ENCODE measurements at places on chromosomes 13 and 19.
A peak's percentile ranks its signal among the peaks of the same experiment; 100 is the strongest.

DNA sequence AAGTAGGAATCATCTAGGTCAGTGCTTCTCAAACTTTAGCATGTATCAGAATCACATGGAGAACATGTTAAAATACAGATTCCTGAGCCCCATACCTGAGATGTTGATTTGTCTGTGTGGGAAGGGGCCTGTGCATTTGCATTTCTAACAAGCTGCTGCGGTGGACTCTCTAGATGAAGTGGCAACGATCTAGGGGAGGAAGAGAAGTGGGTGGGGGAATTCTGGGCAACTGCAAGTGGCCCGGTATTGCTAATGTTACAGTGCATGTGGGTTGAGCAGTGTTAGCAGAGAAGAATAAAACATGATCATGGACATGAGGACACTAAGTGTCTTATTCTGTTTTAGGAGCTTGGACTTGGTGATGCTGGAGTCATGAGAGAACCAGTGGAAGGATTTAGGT is 329.0 kb downstream of the OLFM4 start:
- no peak for DNase-seq

- no peak for DNase-seq
Measured at GRCh38 chr13:98568918-98569317, 8.0 kb downstream of the STK24 start.

DNA sequence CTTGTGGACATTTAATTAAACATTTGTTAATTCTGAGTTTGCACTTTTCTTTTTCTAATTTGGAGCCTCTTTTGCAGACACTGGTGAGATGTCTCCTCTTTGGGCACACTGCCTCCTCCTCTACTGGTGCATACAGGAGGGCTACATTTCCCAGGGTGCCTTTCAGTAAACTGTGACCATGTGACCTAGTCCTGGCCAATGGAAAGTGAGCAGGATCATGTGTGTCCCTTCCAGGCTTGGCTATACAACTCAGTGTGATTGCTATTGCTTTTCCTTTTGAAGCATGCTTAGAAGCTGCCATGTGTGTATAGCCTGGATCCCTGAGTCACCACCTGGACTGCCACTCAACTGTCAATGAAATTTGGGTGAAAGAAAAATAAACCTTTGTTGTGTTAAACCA is 4.5 kb downstream of the IZUMO2 start:
- DNase-seq, result peak; percentile 28

DNA sequence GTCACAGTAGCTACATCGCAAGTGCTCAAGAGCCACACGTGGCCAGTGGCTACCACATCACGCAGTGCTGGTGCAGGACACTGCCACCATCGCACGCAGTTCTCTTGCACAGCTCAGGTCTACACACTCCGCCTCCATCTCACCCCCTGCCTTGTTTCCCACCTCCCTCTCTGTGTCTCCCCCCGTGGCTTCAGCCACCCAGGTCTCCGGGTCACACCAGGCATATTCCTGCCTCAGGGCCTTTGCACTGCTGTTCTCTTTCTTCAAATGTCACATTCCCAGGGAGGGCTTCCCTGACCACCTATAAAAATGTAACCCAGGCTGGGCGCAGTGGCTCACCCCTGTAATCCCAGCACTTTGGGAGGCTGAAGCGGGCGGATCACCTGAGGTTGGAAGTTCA is 10.6 kb downstream of the CCDC8 start:
- DNase-seq, result no peak

GRCh38 chr19:7668842-7669241 is at the start of gene RETN:
Gene RETN (plus strand): TSS chr19:7669049. CDS start chr19:7669327, 278 bp downstream.
- DNase-seq, result no peak

GRCh38 chr13:78402708-78403400 is 200.5 kb downstream of the POU4F1 start:
- DNase-seq, result no peak

DNA sequence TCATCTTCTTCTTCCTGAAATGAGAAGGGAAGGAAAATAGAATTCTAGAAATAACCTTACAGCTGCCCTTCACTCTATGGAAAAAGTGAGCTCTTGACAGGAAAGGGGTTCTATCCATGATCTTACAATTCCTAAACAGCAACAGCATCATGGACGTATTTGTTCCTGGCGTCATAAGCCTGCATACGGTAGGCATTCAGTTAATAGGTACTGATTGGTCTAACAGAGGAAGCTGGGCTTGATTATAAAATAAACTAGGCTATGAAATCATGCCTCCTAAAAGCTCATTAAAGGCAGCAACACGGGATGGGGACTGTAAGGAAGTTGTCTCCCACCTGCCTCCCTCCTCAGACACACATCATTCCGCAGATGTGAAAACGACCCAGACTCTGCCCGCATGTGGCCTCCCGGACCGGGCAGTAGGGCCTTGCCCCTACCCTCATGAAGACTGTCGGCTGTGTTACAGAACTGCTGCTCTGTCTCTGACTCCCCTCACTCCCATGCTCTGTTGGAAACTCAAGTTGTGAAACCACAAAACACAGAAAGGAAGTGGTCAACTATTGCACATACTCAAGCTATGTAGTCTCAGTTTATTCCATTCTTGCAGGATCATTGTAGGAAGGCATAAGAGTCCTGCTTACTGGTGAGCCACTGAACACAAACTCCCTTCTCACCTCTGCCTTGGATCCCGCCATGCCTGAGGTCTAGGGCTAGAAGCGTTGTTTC is 129.8 kb downstream of the DLEU7 start:
- no peak for DNase-seq

DNA sequence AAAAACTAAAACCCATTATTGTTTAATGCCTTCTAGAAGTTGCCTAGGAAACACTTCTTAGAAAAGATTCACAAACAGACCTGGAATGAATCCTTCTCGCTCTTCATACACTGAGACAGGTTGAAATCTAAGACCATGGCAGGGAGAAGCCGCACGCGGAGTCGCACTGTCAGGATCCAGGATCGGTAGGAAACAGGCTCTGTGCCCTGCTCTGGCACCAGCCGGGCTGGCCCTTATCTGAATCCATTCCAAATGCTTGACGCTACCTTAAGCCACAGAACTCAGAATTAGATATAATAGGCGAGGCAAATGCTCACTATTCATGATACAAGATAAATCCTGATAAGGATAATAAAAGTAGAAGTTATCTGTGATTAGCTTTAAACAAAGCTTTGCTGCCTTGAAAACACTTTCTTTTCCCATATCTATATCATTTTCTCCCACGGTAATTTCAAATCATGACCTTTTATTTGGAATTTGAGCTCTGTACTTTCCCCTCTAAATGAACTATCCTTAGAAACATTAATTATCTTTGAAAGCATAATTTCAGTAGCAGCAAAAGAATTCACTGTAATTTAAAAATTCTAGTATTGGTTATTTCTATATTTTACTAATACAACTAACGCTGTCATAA is 385.6 kb downstream of the IRS2 start:
- no peak for DNase-seq

- DNase-seq, result no peak
Measured at GRCh38 chr13:47337781-47338507, 441.1 kb upstream of the HTR2A start.

DNA sequence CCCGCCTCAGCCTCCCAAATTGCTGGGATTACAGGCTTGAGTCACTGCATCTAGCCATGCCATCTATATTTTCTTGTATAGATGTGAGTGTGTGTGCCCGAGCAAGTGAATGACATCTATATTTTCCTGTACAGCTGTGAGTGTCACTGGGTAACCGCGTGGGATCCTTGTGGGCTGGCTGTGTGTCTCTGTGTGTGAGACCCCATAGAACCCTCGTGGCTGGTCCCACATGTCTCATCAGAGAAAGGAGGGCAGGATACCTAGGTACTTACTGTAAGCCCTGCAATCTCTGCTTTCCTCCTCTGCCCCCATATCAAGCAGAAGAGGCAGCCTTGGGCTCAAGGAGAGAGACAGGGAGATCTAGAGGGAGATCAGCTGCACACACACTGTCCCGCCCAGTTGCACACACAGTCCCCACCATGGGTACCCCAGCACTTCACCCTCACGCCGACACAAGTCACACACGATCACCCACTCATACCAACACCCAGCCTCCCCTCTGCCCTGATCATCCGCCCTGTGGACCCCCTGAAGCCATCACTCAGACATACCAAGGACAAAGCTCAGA is 655 bp downstream of the DENND1C start:
- DNase-seq, result no peak

- DNase-seq, result peak; percentile 83
Measured at GRCh38 chr19:55383279-55384130, 587 bp downstream of the TMEM238 start.

- DNase-seq, result no peak
Measured at GRCh38 chr19:2814426-2814825, 5.2 kb upstream of the ZNF554 start.

DNA sequence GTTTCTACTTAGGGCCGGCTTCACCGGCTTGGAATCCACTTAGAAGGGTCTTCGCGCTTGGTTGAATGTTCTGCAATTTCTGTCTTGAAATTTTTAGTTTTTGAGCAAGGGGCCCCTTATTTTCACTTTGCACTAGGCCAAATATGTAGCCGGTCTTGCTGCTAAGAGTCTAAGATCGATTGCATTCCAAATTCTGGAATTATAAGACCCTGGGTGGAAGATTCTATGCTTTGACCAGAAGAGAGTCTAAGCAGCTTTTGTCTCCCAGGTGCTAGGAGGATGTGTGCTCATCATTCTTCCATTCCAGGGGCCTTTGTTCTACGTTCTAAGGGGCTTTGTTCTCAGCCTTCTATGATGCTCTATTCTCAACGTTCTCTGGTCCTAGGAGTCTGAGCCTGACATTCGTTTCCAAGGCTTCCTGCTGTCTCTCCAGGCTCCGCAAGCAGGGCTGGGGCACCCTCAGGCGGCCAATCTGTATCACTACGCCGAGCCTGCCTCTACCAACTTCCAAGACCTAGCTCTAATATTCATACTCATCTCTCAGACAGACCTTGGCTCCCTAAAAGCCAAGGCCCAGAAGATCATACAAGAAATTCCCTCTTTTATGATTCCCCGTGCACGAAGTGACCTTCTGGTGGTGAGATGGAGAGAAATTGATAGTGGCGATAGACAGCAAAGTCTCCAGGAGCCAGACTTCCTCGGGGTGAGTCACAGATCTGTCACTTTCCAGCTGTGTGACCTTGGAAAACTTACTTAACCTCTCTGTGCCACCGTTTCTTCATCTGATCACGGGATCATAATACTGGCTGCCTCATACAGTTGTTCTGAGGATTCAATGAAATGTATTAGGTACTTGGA is 982 bp upstream of the DACT3 start:
- peak; percentile 95 for DNase-seq

DNA sequence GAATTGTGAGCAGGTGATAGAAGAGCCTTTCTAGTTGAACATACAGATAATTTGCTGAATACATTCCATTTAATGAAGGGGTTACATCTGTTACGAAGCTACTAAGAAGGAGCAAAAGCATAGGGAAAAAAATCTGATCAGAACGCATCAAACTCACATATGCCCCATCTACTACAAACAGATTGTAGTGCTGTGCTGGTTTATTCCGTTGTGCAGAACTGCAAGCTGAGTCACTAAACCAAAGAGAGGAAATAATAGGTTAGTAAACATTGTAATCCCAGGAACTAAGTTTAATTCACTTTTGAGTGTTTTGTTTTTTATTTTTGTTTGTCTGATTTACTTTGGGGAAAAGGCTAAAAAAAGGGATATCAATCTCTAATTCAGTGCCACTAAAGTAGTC is 136.3 kb downstream of the CDK8 start:
- DNase-seq, result no peak

DNA sequence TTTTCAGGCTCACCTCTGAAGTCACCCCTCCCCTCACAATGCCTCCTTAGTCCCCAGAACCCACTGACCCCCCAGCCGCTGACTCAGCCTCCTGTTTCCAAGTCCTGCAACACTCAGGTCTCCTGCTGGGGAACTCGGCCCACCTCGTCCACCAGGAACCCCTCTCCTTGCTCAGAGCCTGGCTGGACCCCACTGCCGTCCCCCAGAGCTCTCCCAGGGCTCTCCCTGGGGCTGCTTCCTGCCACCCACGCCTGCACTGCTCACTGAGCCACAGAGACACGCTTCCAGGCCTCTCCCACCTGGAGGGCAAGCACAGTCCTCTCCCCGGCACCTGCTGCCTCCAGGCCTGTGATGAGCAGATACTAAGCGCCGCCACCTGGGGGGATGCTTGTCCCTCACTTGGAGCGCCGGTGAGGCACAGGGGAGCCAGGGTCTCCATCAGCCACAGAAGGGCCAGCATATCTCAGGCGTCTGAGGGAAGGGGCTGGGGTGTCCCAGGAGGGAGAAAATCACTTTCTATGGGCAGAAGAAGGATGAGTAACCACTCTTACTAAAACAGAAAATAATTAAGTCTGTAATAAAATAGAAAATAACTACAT is 53.8 kb downstream of the KLF2 start:
- no peak for DNase-seq

GRCh38 chr13:48448285-48448958 is 35.5 kb upstream of the LPAR6 start:
- DNase-seq, result no peak

- no peak for DNase-seq
Measured at GRCh38 chr13:107669391-107669993, 545.8 kb downstream of the LIG4 start.

GRCh38 chr19:15307169-15307568 is 25.2 kb downstream of the BRD4 start:
- no peak for DNase-seq
